T-helper 2 cell treated with Interferon-gamma antibody and Interleukin-4, amounts not matched to agents 5 μg/mL and 100 μg/mL, for 36 hours (primary cell): ENCODE measurements at places on chromosomes 7 and 10.
A peak's percentile ranks its signal among the peaks of the same experiment; 100 is the strongest.

- DNase-seq, result no peak
These were observed 15.3 kb downstream of the ECHDC3 start for GRCh38 chr10:11757454-11757820.

DNA sequence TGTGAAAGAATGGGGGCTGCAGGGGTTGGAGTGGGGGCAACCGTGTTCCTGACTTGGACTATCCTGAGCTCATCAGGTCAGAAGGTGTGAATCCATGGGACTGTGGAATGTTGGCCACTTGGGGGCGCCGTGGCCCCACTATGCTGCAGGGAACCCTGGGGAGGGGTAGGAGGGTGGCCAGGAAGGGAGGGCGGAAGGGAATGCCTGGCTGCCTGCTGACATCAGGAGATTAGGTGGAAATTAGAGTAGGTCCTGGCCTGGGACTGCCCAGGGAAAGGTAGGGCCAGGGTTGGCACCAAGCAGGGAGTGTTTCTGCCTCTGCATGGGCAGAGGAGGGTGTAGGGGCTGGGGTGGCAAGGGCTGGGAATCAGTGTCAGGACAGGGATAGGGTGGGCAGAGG is 65.8 kb upstream of the PRSS58 start:
- no peak for DNase-seq

DNA sequence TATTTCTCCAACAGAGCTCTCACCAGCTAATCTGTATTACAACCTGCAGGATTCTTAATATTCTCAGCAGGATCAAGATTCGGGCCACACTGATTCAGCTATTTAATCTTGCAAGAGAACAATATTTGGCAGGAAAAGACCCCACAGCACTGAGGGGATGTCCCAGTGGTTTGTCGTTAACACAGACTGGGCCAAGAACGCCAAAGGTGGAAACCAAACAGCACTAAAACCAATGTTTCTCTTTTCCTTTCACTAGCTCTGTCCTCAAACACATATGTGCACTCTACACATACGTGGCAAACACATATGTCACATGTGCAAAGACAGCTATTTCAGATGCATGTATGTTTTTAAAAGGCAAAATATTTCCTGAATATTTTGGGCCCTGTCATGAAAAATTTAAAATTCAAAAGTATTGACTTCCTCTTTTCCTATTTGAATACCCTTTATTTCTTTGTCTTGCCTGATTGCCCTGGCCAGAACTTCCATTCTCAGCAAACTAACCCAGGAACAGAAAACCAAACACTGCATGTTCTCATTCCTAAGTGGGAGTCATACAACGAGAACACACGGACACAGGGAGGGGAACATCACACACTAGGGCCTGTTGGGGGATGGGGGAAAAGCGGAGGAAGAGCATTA is 51.7 kb upstream of the NEBL start:
- DNase-seq, result no peak

GRCh38 chr7:820341-820740 is 11.9 kb upstream of the SUN1 start:
- no peak for DNase-seq

DNA sequence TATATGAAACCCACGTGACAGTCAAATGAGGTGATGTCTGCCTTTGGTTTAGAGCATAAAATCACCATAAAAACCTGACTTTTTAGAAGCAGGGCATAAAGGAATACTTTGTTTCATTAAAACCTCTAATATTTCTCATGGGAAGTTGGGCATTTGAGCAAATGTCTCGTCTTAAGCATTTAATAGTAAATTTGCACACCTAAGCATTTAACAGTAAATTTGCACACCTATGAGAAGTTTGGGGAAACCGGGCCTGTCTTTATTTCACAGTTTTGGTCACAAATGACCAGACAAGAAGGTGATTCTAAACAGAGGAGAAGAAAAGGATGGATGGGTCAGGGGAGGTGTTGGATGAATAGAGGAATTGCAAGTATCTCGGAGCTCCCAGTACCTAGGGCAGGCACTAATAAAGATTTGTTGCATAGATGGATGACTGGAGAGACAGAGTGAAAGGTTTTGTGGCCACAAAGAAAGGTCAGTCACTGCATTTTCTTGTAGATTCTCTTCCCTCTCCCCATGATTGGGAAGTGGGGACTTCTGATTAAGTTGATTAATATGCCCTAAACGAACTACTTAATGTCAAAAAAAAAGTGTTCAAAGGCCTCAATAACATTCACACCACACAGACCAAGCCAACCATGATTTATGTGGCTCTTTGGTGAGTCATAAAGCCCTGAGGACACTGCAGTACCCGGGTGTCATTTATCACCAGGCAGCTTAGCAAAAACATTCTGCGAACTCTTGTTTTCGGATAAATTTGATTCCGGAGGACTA is 158.2 kb downstream of the SPAG6 start:
- DNase-seq, result no peak

DNA sequence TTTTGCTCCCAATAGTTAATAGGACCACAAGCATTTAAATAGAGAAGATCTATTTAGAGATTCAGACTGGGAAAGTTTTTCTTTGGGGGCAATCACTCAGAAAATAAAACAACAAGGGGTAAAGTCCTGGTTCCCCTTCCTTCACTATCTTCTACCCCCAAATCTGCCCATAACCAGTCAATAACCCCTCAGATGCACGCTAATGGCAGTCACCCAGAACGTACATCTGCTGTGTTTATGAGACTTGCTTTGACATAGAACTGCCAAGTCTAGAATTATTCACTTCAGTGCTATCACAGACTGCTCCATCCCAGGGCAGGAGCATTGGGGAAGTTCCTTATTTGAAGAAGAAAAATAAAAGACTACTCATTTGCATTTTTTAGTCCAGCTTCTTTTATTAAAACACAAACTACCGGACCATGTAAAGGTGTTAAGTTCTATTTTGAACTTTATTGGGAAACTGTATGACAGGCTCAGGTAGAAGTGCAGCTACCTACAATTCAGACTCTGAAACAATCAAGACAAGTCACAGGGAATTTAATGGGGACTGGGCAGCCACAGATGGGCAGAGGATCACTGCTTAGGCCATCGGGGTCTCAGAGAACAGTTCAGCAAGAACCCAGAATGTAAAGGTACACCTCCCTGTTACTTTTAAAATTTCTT is 38.4 kb downstream of the ANK3 start:
- DNase-seq, result no peak

DNA sequence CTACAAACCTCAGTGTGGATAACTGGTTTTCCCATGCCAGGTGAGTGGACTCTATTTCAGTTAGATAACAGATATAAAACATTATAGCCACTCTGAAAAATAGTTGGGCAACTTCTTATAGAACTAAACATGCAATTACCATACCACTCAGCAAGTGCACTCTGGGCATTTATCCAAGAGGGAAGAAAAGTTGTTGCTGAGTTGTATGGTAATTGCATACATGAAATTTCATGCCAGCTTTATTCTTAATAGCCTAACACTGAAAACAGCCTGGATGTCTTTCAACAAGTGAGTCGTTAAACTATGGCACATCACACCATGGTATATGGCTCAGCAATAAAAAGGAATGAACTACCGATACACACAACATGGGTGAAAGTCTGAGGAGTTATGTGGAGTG is 10.6 kb upstream of the UPP1 start:
- no peak for DNase-seq

DNA sequence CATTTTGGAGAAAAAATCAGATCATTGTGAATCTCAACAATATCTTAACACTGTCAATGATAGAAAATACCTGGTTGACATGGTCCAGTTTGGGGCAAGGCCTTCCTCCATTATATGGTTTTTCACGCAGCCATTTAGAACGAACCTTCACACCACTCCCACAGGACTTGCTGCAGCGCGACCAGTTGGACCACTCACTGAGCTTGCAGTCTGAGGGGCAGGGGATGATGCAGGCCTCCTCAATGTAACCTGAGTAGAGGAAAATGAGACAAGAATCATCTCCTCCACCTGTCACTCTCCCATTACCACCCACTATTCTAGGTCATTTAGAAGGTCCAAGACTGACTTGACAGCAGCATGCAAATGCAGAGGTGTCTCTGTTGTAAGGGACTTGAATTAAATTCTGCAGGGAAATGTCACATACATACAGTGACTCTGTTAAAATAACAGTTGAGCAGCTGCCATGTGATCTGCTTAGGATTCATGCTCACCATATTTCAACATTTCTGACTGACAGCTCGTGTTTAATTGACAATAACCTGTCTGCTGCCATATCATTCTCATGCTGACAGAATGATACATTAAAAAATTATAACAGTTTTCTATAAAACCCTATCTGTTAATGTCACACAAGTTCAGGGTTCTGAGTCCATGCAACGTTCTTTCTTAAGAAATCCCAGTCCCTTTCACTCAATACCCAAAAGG is 403.0 kb downstream of the THSD7A start:
- no peak for DNase-seq

GRCh38 chr7:133522501-133522900 is 269.6 kb downstream of the EXOC4 start:
- DNase-seq, result no peak

- peak; percentile 2 for DNase-seq
These were observed 18.1 kb downstream of the IL2RA start for GRCh38 chr10:6044060-6044459.

DNA sequence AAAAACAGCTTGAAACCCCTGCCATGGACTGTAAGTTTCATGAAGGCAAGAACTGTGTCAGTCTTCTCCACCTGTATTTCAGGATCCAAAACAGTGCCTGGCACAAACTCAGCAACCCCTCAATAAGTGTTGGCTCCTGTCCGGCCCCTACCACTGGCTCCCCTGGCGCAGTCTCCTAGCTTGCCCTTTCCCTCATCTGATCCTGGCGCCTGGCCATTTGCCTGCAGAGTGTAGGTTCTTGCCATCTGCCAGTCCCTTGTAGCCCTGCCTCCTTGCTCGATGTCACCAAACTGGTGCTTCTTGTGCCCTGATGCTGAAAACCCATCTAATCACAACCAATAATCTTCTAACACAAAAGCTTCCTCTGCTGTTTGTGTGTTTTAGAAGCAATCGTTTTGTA is 60.4 kb downstream of the LGI1 start:
- DNase-seq, result no peak

DNA sequence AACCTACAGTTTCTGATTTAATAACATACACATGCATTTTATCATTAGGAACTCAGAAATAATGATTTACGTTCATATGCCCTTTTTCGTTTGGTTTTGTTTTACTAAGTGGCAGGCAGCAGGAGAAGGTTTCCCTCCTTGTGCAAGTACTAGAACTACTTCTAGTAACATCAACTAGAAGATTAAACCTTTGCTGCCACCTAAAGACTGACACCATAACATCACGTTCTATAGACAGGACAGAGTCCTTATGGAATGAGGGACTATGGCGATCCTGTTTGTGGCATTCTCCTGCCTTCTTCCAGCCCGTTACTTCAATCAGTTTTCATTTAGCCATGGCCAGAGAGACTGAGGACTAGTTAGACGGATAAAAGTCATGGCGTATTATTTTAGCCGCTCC is 53.2 kb downstream of the GAD2 start:
- no peak for DNase-seq

GRCh38 chr7:94547126-94547525 is 37.5 kb downstream of the CASD1 start:
- DNase-seq, result no peak

- no peak for DNase-seq
These were observed 72.7 kb downstream of the GCC1 start for GRCh38 chr7:127512663-127513062.

DNA sequence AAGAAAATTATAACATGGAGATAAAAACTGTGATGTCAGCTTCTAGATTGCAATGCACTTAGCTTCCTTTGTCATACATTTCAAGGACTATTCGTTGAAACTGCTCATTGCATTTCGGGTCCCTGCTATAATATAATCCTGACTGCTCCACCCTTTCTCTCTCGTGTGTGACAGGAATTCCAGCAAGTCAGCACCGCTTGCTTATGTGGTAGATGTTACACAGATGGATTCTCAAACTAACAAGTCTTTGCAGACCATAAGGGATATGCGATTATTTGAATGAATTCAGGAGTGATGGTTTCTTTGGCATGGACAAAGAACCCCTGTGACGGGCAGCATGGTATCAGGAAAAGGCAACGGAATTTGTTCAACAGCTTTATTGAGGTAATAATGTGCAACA is 184.0 kb downstream of the GRID1 start:
- no peak for DNase-seq

DNA sequence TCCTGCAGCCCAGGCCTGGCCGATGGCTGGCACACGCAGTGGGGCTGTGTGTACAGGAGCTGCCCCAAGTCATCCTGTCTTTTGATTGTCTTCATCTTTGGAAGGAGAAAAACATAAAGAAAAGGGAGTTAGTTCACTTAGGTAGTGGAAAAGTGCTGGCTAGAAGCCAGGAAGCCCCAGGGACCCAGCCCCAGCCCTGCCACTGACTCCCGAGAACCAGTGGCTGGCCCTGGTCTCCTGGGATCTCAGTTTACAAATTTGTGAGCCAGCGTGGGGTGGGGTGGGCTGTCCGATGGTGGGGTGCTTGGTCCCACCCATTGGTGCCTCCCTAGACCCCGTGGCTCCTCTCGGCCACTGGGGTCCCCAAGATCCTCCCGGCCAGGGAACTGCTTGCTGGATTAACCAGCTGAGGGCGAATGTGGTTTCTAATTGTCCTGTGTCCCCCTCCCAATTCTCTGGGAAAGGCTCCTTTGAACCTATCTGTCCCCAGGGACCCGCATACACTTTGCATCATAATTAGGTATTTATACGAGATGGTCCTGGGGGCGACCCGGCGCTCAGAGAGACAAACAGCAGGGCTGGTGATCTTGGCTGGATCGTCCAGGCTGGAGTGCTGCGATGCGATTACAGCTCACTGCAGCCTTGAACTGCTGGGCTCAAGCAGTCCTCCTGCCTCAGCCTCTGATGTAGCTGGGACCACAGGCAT is 16.3 kb upstream of the CHST12 start:
- no peak for DNase-seq

- DNase-seq, result no peak
These were observed 336.7 kb upstream of the SHH start for GRCh38 chr7:156148995-156149394.

DNA sequence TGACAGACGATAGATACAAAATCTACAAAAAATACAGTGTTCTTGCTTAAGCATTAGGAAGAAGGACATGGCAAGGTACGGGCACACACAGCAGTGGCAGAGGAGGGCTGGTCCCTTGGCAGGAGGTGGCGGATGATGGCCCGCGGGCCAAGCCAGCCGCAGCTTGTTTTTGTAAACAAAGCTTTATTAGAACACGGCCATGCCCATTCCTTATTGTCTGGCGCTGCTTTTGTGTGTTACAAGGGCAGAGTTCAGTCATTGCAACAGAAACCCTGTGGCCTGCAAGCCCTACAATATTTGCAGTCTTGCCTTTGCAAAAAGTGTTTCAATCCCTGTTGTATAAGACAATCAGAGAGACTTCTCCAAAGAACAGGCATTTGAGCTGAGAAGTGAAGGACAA is 30.7 kb downstream of the FGFR2 start:
- no peak for DNase-seq

GRCh38 chr10:63866747-63867140 is 345.5 kb downstream of the REEP3 start:
- no peak for DNase-seq

GRCh38 chr7:70698219-70698832 is 433.6 kb upstream of the GALNT17 start:
- DNase-seq, result no peak

- DNase-seq, result no peak
These were observed 169.5 kb downstream of the SNX13 start for GRCh38 chr7:17770710-17771375.
